Stimulated activated CD8-positive, alpha-beta memory T cell treated with anti-CD3 and anti-CD28 coated beads, Interleukin-12 subunit alpha, Interleukin-12 subunit beta, amount 100 ng/mL, for 1 hour (primary cell): ENCODE measurements at places on chromosomes 5 and 9.

DNA sequence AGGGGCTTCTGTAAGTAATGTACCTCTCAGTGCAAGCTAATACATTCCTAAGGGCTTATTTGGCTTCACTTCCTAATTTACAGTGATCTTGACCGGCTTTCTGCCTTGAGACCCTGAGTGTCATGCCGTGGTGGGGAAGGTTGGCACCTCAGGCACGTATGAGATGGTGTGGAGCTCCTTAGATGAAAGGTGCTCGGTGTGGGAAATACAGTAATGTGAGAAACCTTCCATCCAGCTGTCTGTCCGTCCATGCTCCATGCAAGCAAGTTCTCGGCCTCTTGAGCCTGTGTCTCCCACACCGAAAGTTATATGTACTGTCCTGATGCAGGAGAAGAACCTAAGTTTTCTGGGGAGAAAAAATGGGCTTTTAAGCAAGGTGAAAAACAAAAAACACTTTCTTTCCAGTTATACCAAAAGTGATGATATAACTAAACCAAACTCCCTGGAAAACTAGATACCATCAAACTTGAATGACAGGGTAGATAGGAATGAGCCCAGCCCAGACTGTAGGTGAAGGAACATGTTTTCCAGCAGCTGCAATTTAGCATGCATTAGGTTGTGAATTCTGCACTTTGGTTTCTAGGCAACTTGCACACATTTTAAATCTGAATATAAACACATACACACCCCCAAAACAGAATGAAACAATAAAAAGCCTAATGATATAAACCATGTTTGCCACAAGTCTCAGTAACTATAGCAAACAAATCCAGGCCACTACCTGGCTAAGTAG lies 279.6 kb downstream of the FANCC start:
- no peak for DNase-seq

DNA sequence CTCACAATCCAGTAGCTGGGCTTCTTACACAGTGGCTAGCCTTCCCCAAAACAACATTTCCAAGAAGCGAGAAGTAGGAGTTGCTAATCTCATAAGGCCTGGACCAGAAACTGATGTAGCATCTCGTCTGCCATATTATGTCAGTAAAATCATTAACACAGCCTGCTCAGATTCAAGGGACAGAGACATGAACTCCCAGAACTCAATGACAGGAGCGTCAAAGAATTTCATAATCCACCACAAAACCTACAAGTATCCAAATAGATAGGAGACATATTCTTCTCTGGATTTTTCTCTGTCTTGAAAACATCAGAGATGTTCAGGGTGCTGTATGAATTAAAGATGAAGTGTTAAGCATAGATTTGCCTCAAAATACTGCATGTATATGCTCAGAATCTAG lies 457.6 kb upstream of the ACTBL2 start:
- DNase-seq, result no peak

GRCh38 chr5:56589481-56589860 lies 225.9 kb upstream of the MAP3K1 start:
- no peak for DNase-seq

DNA sequence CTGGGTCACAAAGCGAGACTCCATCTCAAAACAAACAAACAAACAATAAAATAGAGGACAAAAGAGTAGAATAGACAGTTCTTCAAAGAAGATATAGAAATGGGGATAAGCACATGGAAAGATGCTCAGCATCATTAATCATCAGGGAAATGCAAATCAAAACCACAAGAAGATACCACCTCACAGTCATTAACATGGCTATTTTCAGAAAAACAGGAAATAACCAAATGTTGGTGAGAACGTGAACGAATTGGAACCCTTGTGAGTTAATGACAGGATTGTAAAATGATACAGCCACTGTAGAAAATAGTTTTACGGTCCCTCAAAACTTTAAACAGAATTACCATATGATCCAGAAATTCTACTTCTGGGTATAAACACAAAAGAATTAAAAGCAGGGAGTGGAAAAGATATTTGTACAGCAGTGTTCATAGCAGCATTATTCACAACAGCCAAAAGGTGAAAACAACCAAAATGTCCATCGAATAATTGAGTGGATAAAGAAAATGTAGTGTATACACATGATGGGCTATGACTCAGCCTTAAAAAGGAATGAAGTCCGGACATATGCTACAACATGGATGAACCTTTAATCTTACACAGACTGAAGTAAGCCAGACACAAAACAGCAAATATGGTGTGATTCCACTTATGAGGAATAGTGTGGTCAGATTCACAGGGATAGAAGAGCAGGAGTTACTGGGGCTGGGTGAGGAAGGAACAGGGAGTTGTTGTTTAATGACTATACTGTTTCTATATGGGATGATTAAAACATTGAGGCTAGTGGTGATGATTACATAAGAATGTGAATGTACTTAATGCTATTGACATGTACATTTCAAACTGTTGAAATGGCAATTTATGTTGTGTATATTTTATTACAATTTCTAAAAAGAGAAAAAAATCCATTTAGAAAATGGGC lies 19.7 kb downstream of the OR2V2 start:
- DNase-seq, result no peak

GRCh38 chr5:134140530-134141201 lies 26.2 kb downstream of the TCF7 start:
- DNase-seq, result peak; percentile 46

DNA sequence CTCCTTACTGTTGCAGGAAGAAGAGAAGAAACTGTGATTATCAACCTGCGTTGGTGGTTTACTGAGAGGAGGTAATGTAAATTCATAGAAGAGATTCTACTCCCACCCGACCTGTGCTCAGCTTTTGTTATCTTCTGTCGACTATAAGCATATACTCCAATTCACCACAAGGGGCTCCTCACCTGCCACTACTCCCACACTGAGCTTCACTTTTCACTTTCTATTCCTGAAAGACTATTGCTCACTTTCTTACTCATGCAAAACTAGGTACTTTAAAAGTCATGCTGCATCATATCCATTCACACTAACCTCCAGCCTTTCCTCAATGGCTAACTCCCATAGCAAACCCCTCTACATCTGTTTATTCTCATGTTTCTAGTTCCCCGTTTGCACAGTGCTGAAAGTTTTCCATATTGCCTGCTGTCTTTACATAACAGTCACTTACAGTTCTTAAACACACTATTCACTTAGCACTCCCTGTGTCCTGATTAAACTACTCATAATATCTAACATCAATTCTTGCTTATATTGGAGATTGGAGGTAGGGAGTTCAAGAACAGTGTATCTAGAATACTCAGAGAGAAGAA lies 1062.6 kb downstream of the NR2F1-AS1 start:
- DNase-seq, result no peak

DNA sequence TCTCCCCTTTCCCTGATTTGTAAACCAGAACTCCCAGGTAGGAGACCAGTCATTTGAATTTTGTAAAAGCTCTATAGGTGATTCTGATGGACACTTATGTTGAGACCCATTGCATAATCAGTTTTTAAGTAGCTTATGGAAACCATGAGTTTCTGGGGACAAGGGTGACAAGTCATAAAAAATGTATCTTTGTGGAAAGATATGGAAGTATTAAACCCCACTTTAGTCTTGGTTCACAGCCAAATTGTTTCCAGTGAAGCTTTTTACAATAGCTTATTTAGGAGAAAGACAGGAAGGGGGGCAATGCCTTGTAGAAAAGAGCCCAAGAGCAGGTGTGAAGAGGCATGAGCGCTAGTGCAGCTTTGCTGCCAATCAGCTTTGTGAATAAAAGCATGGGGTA lies 453 bp upstream of the CCL28 start:
- no peak for DNase-seq

- DNase-seq, result no peak
Observed at GRCh38 chr9:124220946-124221451, 36.8 kb upstream of the NEK6 start.
